Tongue (tissue), 3 donors: ENCODE measurements at places on chromosomes 13 and 19.

DNA sequence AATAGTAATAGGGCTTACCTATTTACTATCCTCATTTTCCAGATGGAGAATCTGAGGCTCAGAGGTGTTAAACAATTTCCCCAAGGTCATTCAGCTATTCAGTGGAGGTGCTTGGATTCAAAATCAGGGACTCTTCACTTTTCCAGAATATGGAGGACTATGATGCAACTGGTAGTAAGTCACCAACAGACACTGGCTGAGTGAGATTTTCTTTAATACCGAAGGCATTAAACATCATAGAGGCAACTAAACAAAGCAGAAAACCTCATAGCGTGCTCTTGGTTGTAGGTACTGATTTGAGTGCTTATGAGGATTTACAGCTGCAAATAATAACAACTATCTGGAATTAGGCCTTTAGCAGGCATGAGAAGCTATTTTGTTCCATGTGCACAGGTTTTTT, 134.4 kb downstream of the DLEU7 start:
- no peak for DNase-seq

DNA sequence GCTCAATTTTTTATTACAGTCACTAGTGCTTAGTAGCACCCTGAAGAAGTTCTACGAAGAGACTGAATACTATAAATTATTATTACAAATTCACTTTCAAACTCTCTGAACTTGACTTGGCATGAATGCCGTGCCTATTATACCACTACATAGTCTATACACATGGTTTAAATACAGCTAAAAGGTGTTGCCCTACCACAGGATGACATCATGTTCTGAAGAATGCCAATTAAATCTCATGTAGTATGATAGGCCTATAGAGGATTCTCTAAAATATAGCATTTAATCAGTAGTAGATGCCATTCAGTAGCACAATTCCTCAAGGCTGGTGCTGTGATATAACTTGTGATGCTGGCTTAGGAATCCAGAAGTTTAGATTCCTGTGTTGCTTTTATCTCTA, 16.7 kb upstream of the POSTN start:
- no peak for DNase-seq

DNA sequence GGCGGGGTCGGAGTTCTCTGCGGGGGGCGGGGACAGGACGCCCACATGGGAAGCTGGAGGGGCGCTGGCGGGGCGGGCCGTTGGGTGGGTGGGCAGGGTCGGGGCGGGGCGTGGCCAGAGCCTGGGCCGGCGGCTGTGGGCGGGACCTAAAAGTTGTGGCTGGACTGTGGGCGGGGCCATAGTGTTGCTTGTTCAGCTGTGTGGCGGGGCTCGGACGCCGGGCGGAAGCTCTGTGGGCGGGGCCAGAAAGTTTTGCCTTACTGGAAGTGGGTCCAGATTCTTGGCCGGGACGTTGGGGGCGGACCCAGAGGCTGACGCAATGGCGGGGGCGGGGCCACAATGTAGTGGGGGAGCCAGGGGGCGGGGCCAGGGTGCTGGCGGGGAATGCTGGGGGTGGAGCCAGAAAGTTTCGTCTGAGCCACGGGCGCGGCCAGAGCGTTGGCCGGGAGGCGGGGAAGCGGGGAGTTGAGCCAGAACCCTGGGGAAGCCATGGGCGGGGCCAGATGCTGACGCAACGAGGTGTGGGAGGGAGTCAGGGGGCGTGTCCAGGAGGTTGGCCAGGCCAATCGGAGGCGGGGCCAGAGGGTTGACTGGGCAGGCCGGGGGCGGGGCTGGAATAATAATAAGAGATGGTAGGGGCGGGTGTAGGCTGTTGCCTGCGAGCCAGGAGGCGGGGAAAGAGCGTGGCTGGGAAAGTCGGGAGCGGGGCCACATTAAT, 527 bp downstream of the CCDC9 start:
- DNase-seq = peak; percentile 100

GRCh38 chr19:55321466-55322137, 3.5 kb downstream of the TMEM150B start:
- DNase-seq = no peak

DNA sequence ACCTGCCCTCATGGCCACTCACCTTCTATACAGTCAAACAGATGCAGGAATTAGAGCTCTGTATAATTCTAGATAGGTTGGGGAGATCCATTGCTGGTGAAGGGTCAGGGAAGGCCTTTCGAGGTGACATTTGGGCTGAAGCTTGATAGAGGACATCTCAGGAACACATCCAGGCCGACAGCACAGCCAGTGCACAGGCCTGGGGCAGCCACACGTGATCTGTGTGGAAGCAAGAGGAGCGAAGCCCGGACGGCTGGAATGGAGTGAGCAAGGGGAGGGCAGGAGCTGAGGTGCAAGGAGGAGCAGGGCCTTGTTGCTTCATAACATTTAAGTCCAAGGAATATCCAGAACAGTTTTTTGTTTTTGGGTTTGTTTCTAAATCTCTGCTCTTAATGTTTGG, 4.5 kb upstream of the OVOL3 start:
- DNase-seq = no peak

- DNase-seq = peak; percentile 36
Measured at GRCh38 chr13:20161275-20161950, 561 bp upstream of the GJA3 start.
